ENCODE measurements at places on chromosomes 13 and 19.

DNA sequence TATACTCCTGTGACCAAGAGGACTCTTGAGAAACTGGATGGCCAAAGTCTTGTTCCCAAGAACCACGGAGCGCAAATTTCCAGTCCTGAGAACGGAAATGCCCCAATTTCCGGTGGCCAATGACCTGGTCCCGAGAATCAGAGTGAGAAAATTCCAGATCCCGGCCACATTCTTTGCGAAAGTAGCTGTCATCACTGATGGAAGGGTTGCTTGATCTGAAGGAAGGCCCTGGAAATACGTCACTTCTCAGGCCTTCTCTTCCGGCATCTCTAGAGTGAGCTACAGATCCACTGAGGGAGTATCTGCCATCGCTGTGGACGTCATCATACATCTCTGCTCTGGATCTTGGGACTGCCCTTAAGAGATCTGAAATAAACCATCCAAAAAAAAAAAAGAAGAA lies 7.5 kb downstream of the SUGP2 start:
- DNase-seq = no peak

DNA sequence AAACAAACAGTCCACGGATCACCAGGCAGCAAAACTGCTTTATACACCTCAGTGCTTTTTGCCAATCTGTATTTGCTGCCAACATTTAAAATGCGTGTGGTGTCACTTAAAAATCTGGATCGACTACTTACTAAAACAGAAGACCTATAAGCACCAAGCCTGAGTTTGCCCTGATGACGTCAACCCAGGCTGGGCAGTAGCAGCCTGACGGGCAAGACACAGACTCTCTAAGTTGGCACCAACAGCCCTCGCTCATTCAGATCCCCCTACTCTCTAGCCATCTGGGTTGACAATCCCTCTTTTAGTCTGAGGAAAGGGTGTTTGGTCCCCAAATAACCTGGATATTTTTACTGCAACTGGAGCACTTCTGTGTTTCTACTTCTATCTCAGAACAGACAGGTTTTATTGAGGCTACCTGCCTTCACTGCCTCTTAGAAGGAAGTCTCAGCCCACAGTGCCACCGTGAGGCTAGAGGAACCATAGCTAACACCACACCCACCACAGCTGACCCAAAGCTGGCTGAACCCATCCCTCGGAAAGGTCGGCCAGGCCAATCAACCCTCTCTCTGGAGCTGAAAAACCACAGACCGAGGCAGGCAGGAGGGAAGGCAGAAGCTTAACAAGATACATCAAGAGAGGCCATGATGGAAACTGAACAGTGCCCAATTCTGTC lies 6.9 kb downstream of the SUGP2 start:
- DNase-seq = no peak

GRCh38 chr19:3504735-3505134 lies 1.4 kb upstream of the FZR1 start:
- DNase-seq = no peak

GRCh38 chr19:51564791-51565190 lies 6.3 kb upstream of the ZNF175 start:
- no peak for DNase-seq

DNA sequence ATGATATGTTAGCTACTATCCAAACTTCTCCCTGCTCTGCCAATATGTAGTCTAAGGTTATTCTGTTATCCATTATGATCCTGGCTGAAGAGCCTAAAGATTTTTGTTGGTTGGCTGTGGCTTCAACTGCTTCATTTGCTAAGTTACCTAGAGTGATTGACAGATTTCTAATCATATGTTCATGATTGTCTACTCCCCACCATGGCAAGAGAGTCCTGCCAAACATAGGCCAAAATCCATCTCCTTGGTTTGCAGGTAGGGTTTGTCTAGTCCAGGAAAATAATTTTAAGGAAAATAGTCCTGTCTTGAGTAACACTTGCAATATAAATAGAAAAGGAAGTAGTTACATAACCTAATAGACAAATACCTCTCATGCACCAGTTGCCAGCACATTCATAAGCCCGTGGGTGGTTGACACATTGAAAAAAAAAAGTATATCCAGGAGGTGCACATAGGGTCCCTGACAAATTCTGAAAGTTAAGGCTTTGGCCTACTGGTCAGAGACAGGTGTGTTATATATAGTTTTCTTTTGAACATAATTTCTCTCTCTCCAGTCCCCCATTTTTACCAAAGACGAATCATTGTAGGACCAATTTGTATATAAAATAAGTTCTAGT lies 5.4 kb upstream of the CBY2 start:
- DNase-seq = no peak

DNA sequence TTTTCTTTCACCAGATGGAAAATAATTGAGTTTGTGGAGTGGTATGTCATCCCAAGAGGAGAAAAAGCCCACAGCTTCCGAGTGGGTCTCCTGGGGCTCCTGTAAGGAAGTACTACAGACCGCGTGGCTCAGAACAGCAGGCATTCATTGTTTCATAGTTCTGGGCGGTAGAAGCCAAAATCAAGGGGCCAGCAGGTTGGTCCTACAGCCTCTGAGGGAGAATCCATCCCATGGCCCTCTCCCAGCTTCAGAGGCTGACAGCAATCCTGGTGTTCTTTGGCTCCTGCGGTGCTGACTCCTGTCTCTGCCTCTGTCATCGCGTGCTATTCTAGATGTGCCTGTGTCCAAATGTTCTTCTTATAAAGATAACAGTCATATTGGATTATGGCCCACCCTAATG lies 362.6 kb downstream of the FGF14 start:
- DNase-seq = no peak

DNA sequence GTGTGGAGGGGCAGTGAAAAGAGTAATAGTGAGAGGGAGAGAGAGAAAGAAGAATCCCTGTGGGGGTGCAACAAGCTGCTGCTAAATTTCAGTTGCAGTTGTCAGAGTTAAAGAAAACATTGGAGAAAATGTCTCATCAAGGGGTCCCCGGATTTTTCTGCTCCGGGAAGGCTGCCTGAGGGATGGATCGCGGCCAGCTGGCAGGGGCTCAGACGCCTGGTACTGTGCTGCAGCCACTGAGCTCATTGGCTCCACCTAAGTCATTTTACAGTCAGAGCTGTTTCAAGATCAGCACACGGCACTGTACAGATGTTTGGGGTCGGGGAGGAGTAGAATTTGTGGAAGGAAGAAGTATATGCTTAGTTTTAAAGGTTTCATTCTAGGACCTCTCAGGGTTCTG lies 106.2 kb downstream of the SHISA2 start:
- DNase-seq = no peak

GRCh38 chr19:1132552-1133383 lies 29.0 kb downstream of the GPX4 start:
- DNase-seq = no peak

GRCh38 chr13:49939321-49939720 lies 3.2 kb upstream of the SPRYD7 start:
- DNase-seq = no peak
